ENCODE measurements at places on chromosomes 12 and 14.

DNA sequence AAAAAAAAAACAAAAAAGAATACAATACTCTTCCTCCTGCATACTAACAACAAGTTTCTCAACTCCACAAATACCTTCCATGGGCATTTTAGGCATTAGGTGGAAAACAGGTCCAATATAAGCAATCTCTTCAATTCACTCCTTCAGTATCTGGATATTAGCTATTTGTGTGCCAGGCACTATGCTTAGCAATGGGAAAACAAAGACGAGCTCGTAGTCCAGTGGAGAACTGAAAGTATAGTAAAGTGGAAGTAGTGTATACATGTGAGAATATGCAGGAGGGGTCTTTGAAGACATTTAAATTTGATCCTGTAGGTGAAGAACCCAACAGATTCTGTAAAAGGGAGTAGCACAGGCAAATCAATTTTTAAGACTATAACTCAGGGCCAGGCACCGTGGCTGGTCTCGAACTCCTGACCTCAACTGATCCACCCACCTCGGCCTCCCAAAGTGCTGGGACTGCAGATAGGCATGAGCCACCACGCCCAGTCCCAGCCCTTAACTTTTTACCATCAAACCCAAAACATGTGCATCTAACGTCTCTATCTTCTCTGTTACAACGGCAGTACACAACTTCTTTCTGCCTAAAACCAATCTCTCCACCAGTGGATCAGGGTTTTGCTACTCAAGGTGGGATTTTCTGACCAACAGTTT is 10.6 kb downstream of the HECTD1 start:
- DNase-seq, result no peak

DNA sequence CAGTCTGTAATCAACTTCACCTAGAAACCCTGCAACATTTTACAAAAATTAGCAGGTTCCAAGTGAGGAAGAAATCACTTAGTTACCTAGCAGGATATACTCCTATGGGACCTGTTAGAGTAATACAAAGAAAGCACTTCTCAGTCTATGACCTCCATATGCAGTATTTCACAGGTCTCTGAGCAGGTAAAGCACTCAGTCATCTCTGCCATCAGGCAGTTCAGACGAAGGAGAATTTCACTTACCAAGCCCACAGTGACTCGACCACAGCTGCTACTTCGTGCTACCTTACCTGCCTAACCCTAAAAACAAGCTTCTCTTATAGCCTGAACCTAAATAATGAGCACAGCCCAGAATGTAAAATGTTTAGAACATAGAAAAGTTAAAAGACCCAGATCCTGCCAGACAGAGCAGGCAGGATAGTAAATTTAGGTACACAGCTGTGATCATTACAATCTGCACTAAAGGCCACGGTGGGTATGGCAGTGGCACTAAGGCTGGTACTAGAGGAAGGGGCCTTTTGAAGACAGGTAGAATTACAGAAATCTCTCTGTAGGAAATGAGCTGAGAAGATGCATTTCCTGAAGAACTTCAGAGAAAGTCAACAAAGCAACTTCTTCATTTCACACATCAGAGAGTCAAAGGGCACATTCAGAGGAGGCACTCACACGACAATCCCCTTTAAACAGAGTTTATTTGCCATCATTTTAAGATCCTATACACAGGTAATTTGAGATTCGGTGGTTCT is 35.7 kb downstream of the DCAF5 start:
- DNase-seq, result no peak

DNA sequence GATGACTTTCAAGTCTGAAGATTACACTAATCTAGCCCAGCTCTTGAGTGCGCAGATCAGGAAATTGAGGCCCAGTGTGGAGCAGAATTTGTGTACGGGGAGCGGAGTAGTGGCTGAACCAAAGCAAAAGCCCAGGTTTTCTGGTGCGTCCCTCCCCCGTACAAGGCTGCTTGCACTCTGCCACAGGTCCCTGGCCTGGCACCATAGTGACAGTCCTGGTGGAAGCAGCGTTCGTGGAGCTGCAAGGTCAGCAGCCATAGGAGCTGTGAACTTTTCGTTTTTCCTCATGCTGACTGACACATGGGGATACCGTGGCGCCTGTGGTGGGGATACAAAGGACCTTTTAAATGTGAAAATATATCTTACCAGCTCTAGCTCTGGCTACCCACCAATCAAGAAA is 1.7 kb downstream of the EVL start:
- peak; percentile 16 for DNase-seq

- no peak for DNase-seq
Observed at GRCh38 chr14:20110438-20110837, at the start of gene OR4K17. OR4K17 (plus strand) TSS chr14:20110739; CDS start chr14:20117500, 6,761 bp downstream.

GRCh38 chr12:2256453-2256852 is 203.7 kb downstream of the CACNA1C start:
- DNase-seq, result no peak

DNA sequence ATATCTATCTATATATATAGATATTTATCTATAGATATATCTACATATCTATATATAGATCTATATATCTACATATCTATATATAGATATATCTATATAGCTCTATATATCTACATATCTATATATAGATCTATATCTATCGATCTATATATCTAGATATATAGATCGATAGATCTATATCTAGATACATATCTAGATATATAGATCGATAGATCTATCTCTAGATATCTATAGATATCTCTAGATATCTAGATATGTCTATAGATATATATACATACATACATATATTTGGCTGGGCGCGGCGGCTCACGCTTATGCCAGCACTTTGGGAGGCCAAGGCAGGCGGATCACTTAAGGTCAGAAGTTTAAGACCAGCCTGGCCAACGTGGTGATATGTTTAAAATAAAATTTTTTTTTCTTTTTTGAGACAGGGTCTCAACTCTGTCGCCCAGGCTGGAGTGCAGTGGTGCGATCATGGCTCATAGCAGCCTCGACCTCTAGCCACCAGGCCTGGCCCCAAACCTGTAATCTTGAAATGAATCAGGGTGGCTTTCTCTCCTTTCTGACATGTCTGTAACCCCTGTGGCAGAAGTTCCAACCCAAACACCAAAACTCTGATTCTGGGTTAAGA is 18.1 kb downstream of the ARPC3 start:
- DNase-seq, result no peak

GRCh38 chr12:132449565-132450417 is 40.2 kb upstream of the FBRSL1 start:
- DNase-seq, result no peak

GRCh38 chr14:100609331-100609870 is 22.2 kb upstream of the BEGAIN start:
- DNase-seq, result no peak

GRCh38 chr12:286531-287300 is 24.1 kb upstream of the SLC6A13 start:
- DNase-seq, result no peak

GRCh38 chr12:13454991-13455777 is 258.7 kb downstream of the EMP1 start:
- no peak for DNase-seq

DNA sequence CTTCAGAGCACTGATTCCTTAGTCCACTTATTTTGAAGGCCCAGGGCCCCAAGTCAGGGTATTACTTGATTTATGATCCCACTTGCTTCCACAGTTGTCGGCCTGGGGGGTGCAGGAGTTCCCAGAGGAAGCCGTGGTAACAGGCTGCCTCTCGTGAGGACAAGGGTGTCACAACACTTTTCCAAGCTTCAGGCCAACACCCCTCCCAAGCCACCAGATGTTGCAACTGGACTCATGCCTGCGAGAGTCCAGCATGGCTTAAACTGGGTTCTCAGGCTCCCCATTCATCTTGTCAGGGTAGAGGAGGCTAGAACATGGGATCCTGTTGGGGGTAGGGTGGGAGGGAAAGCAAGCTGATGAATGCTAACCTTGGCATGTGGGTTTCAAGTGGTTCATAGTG is 56.1 kb downstream of the BMP4 start:
- no peak for DNase-seq

- no peak for DNase-seq
Observed at GRCh38 chr12:116734156-116734768, 3.6 kb downstream of the SPRING1 start.

- DNase-seq, result no peak
Observed at GRCh38 chr12:66768293-66768692, 89.4 kb upstream of the GRIP1 start.

- DNase-seq, result no peak
Observed at GRCh38 chr14:91636604-91637003, 95.3 kb downstream of the CATSPERB start.

DNA sequence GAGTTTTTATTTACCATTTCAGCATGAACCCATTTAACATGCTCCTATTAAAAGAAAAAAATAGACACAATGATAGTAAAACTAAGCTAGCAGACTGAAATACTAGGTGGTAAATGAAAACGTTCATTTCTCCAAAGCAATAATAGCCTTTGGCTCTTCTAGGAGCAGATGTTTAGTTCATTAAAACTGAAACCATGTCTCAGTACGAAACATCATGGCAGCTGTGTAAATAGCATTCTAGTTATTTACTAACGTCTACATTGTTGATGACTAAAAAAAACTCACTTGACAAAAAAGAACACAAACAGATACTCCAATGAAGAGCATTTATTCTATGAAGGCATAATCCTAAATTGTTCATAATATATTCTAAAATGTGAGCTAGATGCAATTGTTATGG is 17.9 kb downstream of the RECQL start:
- no peak for DNase-seq

DNA sequence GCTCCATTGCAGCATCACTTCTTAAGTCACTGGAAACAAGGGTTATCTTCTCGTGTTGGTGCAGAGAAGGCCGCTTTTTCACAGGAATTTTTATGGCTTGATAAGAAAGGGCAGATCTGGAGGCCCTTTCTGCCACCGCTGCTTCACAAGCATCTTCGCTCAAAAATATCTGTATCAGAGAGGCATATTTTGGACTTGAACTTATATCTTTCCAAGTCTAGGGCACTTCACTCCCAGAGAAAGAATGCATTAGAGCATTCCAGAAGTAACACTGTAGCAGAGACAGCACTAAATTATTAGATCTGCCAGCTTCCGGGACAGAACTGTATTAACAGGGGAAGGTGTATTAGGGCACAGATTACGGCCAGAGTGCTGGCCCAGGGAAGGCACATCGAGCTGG is 151.7 kb upstream of the AMIGO2 start:
- no peak for DNase-seq

GRCh38 chr14:67265131-67265530 is 23.9 kb downstream of the PALS1 start:
- DNase-seq, result no peak

GRCh38 chr12:108333898-108334699 is 5.0 kb downstream of the CMKLR1 start:
- DNase-seq, result no peak

DNA sequence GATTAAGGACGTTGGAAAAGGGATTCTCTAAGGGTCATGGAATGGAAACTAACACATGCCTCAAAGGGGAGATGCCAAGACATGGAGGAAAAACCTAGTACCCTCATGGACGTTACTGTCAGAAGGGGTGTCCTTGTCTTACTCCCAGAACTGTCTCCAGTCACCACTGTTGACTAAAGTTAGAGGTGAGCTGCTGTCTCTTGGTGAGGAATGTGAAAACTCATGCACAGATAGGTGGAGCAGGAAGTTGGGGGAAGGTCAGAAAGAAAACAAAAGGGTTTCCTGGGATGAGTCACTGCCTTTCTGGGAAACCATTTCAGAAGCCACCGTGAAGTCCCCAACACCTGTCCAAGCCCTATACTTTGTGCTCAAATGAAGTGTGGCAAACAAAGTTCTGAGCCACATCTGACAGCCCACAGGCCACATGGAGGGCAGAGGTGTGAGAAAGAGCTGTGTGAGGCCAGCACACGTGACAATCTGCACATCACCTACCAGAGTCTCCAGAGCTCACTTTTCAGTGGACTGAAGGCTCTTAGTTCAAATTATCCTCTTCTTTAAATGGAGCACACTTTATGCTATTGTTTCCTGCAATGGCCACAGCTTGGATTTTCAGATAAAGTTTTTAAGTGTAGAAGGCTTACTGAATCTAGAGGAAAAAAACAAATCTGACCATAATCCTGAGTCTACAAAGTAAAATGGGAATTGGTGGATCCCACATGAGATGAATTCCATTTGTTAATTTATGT is 92.9 kb upstream of the EGLN3 start:
- no peak for DNase-seq

DNA sequence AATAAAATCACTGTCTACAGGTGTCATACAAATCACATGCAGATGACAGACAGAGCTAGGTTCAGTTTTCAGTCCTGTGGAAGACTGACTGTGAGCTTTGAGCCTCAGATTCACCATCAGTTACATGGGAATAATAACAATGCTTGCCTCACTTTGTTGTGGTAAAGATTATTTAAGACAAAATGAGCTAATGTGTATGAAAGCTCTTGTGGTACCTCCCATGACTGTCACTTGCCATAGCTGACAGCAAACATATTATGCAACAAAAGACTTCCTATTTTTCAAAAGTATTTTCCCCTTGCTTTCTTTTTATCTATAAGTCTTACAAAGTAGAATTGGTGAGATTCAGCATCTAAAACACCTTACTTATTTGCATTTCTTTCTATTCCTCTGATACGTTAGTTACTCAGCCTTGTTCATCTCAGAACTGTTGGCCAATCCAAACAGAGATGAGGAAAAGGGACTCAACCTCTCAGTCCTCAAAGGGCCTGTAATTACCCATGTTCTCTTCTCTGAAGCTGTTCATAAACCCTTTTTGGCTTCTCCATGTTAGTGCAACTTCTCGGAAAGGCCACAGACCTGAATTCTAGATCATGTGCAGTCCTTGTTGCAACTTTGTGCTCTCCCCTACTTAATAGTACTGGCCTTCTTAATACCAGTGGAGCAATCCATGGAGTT is 8.8 kb upstream of the DDHD1 start:
- DNase-seq, result no peak

- peak; percentile 86 for DNase-seq
Observed at GRCh38 chr14:77320238-77320935, at the start of gene POMT2. POMT2 (minus strand) TSS chr14:77320883; CDS start chr14:77320681, 202 bp downstream.

DNA sequence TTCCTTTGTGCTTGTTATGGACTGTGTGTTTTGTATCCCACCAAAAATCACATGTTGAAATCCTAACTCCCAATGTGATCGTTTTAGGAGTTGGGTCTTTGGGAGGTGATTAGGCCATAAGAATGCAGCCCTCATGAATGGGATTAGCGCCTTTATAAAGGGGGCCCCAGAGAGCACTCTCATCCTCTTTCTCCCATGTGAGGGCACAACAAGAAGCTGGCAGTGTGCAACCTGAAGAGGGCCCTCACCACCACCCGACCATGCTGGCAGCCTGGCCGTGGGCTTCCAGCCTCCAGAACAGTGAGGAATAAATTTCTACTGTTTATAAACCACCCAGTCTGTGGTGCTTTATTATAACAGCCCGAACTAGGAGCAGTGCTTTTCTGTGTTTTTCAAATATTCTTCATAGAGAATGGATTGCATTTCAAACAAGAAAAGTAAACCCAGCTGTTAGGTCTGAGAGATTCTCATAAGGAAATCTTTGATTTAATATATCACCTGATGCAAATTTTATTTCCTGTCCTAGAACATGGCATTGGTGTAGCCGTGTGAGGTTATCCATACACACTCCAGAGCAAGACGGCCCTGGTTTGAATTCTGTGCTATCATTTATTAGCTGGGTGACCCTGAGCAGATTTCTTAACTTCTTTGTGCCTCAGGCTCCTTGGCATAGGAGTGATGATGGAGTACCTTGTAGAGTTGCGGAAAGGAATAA is 27.8 kb downstream of the HSPB8 start:
- no peak for DNase-seq

GRCh38 chr14:69625299-69626131 is 14.1 kb downstream of the SUSD6 start:
- DNase-seq, result peak; percentile 90

GRCh38 chr14:21089877-21090193 is 8.6 kb downstream of the ZNF219 start:
- DNase-seq, result no peak
